SK-N-MC (cell line): ENCODE measurements at places on chromosomes 2 and 18.

GRCh38 chr2:29195796-29196195 lies 80.6 kb downstream of the CLIP4 start:
- DNase-seq = no peak

DNA sequence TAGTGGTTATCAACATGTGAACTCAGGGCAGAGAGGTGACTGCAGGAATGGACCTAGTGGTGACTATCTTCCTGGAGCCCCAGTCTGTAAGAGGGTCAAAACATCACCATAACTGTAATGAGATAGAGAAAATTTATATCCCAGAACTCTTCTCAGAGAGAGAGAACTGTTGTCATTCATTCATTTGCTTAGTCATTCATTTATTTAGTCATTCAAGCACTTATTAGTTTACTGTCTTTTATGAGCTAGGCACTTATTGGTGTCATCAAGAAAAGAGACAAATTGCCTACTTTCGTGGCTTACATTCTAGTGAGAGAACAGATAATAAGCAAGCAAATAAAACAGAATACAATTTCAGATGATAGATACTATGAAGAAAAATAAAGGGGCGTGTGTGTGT lies 34.1 kb downstream of the DOK1 start:
- DNase-seq = no peak

GRCh38 chr2:241767464-241768250 lies 9.0 kb upstream of the GAL3ST2 start:
- no peak for DNase-seq

GRCh38 chr2:71151620-71152019 lies 21.2 kb downstream of the MPHOSPH10 start:
- no peak for DNase-seq

DNA sequence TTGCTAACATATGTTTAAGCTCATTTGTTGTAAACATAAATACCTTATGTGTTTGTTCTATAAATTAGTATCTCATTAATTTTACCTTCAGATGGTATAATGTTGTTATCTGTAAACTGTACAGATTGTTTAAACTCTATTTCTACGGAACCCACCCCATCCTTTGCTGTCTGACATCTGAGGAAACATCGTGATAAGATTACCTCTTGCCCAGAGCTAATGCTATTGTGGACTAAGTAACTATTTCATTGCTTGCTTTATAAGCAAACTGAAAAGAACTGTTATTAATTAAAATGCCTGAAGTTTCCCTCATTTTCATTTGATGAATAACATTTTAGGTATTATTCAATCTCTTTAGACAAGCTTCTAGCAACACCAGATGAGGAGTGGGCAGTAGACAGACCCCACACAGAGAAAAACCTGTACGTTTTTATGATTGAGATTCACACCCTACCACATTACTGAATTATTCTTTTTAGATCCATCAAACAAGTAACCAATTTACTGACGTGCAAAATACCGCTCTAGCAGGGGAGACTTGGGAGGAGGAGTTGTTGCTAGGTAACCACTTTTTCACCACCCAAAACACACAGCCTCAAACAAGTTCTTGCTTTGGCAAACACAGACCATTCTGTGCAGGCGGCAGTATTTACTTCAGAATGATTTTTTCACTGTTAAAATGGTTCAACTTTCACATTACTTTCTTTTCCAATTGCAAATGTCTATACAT lies 1.9 kb upstream of the SYT4 start:
- peak; percentile 50 for DNase-seq

- no peak for DNase-seq
These were observed 67.0 kb downstream of the CDH2 start for GRCh38 chr18:28109781-28110560.
